CD4-positive, alpha-beta T cell treated with Interleukin-15 for 1 hour (primary cell): ENCODE measurements at places on chromosomes 5 and 9.
A peak's percentile ranks its signal among the peaks of the same experiment; 100 is the strongest.

DNA sequence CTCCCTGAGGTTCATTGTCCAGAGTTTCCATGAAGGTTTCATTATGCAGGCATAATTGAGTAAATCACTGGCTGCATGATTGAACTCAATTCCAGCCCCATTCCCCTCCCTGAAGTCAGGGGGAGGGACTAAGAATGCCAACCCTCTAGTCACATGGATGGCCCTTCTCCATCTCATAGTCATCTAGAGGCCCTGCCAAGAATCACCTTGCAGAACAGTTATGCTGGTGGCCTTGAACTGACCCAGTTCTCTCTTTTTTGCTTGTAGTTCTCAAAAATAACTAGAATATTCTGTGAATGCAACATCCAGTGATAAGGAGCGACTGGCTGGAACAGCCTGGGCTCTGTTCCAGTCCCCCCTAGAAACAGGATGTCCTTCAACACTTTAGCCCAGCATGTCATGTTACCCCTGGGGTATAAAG, 31.7 kb downstream of the SLC35A4 start:
- no peak for DNase-seq

DNA sequence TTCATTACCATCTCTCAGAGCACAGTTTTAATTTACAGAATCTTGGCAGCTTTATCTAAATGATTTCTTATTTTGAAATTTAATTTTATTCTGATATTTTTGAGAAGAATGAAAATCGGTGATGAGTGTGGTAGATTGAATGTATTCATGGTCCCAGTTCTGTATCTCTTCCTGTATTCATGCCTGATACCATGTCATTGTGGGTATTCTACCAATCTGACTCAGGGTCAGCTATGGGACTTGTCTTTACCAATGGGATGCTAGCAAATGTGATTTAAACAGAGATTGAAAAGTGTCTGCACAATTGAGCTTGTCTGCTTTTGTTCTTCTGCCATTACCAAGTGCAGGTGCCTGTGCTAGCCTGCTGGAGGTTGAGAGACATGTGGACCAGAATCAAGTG, 17.8 kb upstream of the ZNF618 start:
- DNase-seq, result no peak

- DNase-seq, result peak; percentile 83
Measured at GRCh38 chr5:50440651-50441492, at the start of gene EMB. Gene EMB, minus strand, starts transcription at chr5:50441288. Its CDS starts 137 bp downstream, at chr5:50441151.

DNA sequence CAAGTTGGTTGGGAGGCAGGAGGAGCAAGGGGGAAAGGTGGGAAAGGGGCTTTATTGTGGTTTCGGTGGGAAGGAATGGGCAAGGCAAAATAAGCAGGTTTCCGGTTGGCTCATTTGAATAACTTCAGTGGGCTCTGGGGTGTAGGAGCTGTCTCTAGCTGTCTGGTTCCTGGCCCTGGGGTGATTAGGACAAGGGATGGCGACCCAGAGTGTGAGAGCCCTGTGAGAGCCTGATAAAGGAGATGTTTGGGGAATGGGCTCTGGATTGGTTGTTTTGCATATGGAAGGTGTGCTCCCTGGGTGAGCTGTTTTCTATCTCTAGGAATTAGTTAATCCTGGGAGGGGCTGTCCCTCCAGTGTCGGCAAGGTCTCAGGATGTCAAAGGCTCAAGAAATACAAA, 15.4 kb downstream of the ANKRD34B start:
- DNase-seq, result no peak

DNA sequence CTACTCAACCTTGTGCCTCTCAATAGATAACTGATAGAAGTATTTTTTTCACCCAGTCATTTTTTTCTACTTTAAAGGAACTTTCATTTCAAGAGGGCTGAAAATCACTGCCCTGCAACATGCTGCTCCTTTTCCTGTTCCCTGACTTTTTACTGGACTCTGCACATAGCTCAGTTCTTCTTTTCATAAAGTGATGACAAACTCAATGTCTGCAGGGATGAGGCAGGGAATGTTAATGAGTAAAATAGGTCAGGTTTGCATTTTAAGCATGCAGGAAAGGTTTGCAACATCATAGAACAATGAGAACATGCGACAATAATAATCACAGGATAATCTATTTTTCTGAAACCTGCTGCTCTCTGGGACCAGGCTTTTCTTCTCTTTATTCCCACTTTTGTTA, 172.2 kb upstream of the SGCD start:
- no peak for DNase-seq

GRCh38 chr5:135894276-135894675, 1.4 kb downstream of the IL9 start:
- DNase-seq, result no peak

GRCh38 chr5:138110266-138110963, 26.6 kb downstream of the WNT8A start:
- DNase-seq, result no peak

DNA sequence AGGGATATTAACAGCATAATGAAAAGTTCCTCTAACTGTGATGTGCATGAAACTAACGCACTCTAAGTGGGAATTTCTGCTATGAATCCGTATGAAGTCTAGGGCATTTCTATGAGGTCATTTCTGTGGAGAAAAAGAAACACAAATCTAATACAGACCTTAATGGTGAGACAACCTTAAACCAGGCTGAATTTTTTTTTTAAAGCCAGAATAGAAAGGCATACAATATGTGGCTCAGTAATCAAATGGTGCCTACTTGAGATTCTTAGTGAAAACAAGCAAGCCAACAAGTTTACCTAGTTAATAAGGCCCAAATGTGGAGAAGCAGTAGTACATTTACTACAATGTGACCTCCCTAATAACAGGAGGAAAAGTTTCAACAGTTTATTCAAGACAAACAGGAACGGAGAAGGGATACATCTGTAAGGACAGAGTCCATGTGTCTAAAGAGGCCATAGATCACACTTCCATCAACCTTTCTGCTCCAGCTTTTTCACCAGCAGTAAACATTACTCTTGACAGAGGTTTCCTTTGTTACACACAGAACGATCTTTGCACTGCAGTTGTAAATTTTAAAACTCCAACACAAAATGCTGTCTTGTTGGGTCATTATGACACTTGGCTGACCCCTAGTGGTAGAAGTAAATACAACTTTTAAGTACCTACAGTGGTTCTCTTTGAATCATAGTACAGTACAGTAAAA, 26.2 kb downstream of the CARNMT1 start:
- no peak for DNase-seq

DNA sequence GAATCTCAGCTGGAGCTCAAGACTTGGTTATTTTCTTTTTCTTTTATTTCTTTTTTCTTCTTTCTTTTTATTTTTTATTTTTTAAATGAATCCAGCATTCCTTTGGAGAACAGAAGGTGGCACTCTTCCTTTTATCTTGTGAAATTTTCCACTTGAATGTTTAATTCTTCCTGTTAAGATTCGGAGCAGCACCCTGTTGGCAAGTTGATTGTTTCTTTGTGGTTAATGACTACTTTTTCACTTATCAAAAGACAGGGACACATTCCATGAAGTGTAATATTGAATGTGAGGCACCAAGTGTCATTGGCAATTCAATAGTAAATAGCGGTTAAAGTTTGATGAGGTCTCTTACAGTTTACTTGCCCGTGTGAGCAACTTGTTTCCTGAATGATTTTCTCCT, 240.5 kb upstream of the CHD1 start:
- no peak for DNase-seq

DNA sequence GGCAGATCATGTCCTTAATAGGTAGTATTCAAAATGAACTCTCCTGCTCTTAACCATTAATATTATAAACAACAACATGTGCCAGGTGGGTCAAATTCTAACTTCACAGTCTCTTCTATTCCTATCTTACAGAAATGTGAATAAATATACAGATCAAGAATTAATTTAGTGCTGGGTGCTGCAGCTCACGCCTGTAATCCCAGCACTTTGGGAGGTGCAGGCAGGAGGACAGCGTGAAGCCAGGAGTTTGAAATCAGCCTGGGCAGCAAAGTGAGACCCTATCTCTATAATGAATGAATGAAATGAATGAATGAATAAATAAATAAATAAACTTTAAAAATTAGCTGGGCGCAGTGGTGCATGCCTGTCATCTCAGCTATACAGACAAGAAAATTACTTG, 34.1 kb downstream of the PTCH1 start:
- no peak for DNase-seq

GRCh38 chr9:134593286-134594077, 48.1 kb upstream of the COL5A1 start:
- DNase-seq, result no peak

GRCh38 chr9:19876569-19877316, 87.9 kb upstream of the SLC24A2 start:
- no peak for DNase-seq

DNA sequence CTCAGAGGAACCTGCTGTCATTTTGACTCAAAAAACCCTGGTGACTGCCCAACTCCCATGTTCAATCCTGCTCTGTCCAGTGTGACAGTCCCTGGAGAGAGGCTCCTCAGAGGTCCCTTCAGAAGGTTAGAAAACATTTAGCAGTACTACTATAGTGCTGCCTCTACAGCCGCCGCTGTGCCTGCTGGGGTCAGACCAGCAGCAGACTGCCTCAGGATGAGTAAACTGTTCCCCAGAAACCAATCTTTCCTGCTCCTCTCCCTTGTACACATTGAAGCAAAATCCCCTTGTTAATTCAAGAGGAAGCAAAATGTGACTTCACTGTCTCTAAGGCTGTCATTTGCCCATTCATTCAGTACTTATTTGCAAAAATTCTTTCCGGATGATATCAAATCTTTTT, 94.8 kb upstream of the SMARCA2 start:
- DNase-seq, result no peak

DNA sequence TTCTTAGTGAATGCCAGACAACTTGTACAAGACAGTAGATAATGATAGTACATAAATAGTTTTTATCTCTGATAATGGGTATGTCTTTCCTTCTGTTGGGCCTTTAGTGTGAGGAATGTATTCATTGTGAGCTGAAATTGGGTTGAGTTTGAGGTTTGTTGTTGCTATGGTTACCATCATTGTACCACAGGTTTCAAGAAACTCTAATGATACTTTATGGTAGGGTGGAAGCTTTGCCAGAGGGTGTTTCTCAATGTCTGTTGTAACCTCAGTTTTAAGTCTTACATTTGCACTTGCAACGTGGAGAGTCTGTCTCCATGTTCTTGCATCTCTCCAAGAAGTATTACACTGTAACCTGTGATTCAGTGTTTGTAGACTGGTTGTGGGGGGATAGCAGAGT, 1550.1 kb downstream of the MAT2B start:
- DNase-seq, result no peak

DNA sequence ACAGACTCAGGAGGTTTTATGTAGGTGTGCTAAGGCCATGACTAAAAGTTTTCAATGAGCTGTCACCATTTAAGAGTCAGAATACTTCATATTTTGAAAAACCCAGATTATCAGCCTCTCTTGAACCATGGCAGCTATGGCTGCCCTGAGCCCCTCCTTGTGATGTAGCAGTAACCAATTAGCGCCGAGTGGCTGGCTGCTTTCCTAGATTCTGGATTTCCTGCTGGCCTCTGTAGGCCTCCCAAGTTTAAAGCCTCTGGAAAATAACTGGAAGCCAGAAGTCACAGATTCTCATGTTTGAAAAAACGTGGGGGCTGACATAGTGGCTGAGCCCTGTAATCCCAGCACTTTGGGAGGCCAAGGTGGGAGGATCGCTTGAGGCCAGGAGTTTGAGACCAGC, 25.5 kb downstream of the DAB2IP start:
- DNase-seq, result no peak

GRCh38 chr9:132370592-132370991, 15.8 kb upstream of the SETX start:
- DNase-seq, result no peak

- DNase-seq, result no peak
Measured at GRCh38 chr5:119342406-119342805, 13.4 kb upstream of the TNFAIP8 start.

DNA sequence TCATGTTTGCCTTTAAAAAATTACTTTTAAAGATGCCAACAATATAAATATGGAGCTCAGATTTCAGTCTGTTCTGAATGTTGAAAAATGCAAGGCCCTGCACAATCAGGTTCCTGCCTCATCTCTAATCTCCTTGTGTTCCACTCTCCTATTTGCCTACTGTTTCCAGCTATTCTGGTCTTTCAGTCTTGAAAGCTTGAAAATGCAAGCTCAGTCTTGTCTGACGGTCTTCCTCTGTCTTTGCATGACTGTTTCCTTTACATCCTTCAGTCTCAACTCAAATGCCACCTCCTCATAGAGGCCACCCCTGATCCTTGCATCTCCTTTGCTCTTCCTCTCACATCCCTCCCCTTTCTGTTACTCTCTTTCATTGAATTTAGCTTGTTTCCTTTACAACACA, 354.9 kb downstream of the KIF4B start:
- no peak for DNase-seq

DNA sequence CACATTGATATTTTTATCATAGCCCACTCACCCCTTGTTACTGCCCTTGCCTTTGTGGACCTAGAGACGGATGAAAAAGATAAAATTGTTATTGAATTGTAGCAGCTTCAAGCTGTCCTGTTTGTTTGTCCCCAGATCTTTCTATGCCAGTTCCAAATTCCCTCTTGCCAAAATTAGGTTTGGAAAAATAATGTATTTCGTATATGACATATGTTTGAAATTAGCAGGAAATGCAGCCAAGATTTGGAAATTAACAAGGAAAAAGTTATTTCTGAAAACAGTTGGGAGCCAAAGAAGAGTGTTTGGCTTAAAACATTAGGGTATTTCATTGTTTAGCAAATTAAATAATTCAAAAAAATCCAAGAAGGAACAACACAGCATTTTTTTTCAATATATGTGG, 33.5 kb downstream of the SPATA31D1 start:
- DNase-seq, result no peak

DNA sequence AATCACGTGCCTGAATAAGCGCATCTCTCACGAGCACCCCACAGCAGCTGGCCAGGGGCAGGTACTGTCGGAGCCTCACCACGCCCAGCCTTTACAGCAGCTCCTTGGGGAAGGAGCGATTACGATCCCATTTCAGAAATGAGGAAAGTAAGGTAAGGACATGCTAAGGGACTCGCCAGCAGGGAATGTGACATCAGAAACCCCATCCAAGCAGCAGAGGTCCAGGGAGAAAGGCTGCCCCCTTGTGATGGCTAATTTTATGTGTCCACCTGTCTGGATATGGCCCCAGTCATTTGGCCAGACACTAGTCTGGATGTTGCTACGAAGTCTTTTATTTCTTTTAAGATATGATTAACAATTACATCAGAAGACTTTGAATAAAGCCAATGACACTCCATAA, 77.3 kb downstream of the UBE2QL1 start:
- no peak for DNase-seq

GRCh38 chr5:142293486-142293885, 31.3 kb downstream of the SPRY4 start:
- DNase-seq, result no peak

GRCh38 chr5:148384380-148384737, 601 bp downstream of the FBXO38 start:
- no peak for DNase-seq

- no peak for DNase-seq
Measured at GRCh38 chr5:167861129-167861927, 430.1 kb upstream of the WWC1 start.
